ENCODE measurements at places on chromosomes 16 and 17.

DNA sequence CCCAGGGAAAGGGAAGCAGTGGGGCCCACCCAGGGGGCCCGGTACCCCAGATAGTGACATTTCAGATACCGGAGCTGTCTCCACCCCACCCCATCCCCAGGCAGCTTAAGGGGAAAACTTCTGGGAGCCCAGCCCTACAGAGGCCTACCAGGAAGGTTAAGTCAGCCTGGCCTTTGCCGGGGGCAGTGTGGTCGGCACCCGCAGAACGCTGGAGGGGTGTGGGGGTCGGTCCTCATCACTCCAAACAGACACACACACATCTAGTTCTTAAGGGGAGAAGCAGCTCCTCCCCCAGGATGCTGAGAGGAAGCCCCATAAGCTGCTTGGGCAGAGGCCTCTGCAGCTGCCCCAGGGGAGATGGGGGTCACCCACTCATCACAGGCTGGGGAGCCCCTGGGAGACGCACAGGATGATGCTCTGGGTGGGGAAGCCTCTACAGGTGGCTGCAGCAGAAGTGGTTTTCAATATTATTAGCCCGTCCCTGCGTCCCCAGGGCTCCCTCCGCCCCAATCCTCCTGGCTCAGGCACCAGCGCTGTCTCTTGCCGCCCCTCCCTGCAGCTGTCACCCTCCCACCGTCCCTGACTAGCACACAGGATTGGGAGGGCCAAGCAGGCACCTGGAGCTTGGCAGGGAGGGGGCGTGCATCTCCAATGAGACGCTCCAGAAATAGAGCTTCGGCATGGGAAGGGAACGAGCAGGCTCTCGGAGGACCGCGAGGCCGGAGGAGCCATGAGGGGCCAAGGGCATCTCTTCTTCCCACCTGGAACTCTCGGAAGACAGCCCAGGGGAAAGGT lies 1.4 kb upstream of the ABR start:
- no peaks in the 10 kb centered on the region for H3K36me3 ChIP-seq
- H3K4me1 ChIP-seq: peaks cover 33% of the 10 kb centered on the region
- H3K27ac ChIP-seq: peak overlapping the region; percentile 55
- H3K27me3 ChIP-seq: no peaks in the 10 kb centered on the region
- no peak overlapping the region for H3K4me3 ChIP-seq

DNA sequence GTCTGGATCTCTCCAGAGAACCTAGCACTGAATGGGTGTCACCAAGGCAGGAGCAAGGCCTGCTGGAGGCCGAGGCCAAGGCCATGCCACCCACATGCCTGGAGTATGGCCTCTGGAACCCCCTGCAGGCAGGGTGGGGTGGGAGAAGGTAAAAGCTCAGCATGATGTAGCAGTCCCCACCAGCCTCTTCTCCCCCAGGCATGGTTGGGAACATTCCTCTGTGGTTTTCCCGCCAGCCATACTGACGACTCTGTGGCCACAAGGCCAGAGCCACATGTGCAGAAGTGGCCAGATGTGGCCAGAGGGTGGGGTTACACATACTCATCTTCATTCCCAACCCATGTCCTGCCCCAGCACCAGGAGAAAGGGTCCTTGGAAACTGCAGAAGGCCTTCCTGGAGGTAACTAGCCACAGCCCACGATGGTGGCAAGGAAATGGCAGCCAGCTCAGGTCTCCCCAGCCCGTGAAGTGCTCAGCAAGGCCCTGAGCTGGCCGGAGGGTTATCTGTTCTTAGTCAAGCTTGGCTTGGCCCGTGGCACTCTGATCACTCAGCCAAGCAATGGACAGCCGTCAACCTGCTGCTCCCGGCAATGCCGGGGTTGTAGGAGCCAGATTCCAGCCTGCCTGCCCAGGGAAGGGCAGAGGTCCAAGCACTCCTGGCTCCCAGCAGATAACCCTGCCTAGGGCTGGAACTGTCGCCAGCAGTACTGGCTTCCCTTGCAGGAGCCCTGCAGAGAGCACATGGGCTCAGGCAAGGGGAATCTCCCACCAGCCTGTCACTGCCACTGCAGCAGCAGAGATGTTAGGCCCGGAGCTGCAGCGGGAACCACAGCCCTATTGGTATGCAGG lies 26.1 kb downstream of the HDAC5 start:
- no peak for DNase-seq
- H3K4me1 ChIP-seq: peaks cover 39% of the 10 kb centered on the region
- H3K36me3 ChIP-seq: peaks cover 14% of the 10 kb centered on the region
- H3K27me3 ChIP-seq: no peaks in the 10 kb centered on the region

GRCh38 chr17:2198927-2199326 lies 104.7 kb downstream of the SMG6 start:
- H3K4me3 ChIP-seq: no peak overlapping the region
- DNase-seq: no peak
- no peaks in the 10 kb centered on the region for H3K36me3 ChIP-seq
- H3K27ac ChIP-seq: no peak overlapping the region
- H3K27me3 ChIP-seq: no peaks in the 10 kb centered on the region
- peaks cover 20% of the 10 kb centered on the region for H3K4me1 ChIP-seq

- H3K4me1 ChIP-seq: peaks cover 19% of the 10 kb centered on the region
- no peak for DNase-seq
- H3K4me3 ChIP-seq: no peak overlapping the region
- no peak overlapping the region for H3K27ac ChIP-seq
- H3K36me3 ChIP-seq: no peaks in the 10 kb centered on the region
Observed at GRCh38 chr16:54244061-54244886, 42.3 kb downstream of the IRX3 start.

DNA sequence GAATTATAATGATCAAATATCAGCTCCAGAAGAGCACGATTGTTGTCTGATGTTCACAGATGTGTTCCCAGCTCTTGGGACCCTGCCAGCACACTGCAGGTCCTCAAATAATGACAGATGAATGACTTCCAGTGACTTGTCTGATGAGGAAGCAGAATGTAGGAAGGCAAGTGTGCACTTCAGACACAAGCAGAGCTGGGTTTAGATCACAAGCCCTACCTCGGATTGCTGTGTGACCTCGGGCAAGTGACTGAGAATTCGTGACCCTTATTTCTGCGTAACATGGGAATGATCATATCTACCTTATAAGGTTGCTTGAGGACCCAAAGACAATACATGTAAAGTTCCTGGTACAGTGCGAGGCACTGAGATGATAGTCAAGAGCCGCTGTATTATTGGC lies 182.2 kb downstream of the ABCC12 start:
- DNase-seq: no peak
- H3K36me3 ChIP-seq: no peaks in the 10 kb centered on the region
- H3K27ac ChIP-seq: no peak overlapping the region
- H3K4me1 ChIP-seq: no peaks in the 10 kb centered on the region
- H3K4me3 ChIP-seq: no peak overlapping the region

- H3K36me3 ChIP-seq: no peaks in the 10 kb centered on the region
- no peaks in the 10 kb centered on the region for H3K27me3 ChIP-seq
- no peak for DNase-seq
- no peak overlapping the region for H3K27ac ChIP-seq
Observed at GRCh38 chr17:71441098-71441497, 679.7 kb upstream of the SOX9 start.

- no peaks in the 10 kb centered on the region for H3K27me3 ChIP-seq
- H3K36me3 ChIP-seq: no peaks in the 10 kb centered on the region
- no peak overlapping the region for H3K4me3 ChIP-seq
- no peaks in the 10 kb centered on the region for H3K4me1 ChIP-seq
Observed at GRCh38 chr16:24015923-24016322, 180.1 kb downstream of the PRKCB start.

DNA sequence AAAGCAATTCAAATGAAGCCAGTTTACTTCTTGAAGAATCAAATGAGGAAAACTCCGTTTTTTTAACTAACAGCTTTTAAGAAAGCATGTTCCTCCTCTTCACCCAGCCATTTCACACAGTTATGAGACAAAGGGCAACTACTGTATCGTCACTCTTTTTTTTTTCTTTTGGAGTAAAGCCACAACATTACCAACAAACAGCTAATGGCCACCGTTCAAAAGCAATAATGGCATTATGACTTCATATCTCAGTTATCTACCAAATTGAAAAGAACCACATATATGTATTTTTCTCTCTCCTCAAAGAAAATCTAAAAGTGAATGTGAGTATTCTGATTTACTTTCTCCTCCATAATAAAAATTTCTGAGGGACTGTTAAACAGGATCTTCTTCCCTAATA lies 14.5 kb downstream of the GRB2 start:
- no peak for DNase-seq
- H3K4me1 ChIP-seq: peaks cover 39% of the 10 kb centered on the region
- no peaks in the 10 kb centered on the region for H3K27me3 ChIP-seq
- H3K36me3 ChIP-seq: peaks cover 10% of the 10 kb centered on the region
- peak overlapping the region; percentile 11 for H3K4me3 ChIP-seq

DNA sequence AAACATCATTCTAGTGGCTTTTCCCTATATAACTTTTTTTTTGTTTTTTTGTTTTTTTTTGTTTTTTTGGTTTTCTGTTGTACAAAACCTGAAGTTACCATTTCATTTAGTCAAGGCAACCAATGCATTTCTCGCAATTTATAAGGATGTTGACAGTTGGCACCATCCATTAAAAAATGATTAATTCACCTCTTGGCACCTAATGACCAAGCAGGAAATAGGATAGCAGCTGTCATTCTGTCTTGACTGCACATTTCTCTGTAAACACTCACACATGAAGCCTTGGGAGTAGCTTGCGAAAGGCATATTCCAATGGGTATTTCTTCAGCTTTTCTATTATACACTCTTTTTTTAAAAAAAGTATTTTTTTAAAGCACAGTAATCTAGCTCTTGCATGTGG lies 77.5 kb downstream of the SYCE1L start:
- no peak overlapping the region for H3K4me3 ChIP-seq
- DNase-seq: no peak
- no peak overlapping the region for H3K27ac ChIP-seq
- H3K4me1 ChIP-seq: no peaks in the 10 kb centered on the region
- no peaks in the 10 kb centered on the region for H3K36me3 ChIP-seq
- H3K27me3 ChIP-seq: no peaks in the 10 kb centered on the region

DNA sequence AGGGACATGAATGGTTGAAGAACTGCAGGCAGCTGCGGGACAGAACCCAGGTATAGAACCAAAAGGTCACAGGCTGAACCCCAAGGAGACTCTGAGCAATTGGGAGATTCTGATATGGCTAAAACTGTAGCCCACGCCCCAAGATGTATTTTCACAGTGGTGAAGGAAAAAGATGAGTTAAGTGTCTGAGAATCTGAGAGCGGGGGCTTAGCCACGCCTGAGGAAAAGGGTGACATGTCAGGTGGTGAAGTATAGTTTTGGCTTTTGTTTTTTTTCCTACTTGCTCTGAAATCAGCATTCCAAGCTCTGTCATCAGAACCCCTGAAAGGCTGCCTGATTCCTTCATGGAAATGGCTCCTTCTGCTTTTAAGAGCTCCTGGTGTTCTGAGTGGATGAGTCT lies 73.3 kb downstream of the AKAP1 start:
- no peaks in the 10 kb centered on the region for H3K27me3 ChIP-seq
- H3K36me3 ChIP-seq: no peaks in the 10 kb centered on the region
- no peak for DNase-seq
- no peak overlapping the region for H3K27ac ChIP-seq
- H3K4me1 ChIP-seq: no peaks in the 10 kb centered on the region

GRCh38 chr17:39674702-39675389 lies 6.6 kb downstream of the PNMT start:
- H3K27me3 ChIP-seq: no peaks in the 10 kb centered on the region
- H3K4me1 ChIP-seq: peaks cover 33% of the 10 kb centered on the region
- H3K4me3 ChIP-seq: no peak overlapping the region
- H3K27ac ChIP-seq: peak overlapping the region; percentile 87
- no peak for DNase-seq

DNA sequence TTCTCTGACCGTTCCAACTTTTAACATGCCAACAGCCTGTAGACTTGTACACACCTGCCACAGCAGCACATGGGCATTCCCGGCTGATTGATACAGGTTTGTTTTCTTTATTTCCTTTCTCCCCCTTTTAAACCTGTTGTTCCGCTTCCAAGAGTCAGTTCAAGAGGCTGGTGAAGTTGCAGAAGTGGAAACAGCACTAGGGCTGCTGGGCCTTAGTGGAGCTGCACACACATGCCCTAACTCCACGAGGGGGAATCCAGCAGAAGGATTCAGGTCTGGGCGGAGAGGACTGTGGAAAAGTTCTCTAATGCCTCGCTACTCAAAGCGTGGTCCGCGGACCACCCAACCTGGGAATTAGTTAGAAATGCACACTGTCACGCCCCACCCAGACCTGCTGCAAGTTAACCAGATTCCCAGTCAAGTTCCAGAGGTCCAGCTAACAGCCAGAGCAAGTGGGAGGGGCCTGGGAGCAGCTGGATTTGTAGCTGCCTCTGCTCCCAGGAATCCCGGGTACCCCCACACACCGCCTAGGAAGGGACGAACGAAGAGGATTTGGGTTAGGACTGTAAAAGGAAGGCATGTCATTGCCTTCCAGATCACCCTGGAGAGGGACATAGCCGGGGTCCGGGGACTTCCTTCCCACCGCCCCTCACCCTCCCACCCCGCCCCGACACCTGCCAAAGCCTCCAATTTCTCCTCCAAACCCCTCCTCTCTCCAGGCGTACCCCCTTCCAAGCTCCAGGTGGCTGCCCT lies 542 bp downstream of the SLC39A11 start:
- peak overlapping the region; percentile 69 for H3K27ac ChIP-seq
- DNase-seq: no peak
- peak overlapping the region; percentile 80 for H3K4me3 ChIP-seq
- H3K4me1 ChIP-seq: peaks cover 46% of the 10 kb centered on the region
- H3K36me3 ChIP-seq: peaks cover 5% of the 10 kb centered on the region

DNA sequence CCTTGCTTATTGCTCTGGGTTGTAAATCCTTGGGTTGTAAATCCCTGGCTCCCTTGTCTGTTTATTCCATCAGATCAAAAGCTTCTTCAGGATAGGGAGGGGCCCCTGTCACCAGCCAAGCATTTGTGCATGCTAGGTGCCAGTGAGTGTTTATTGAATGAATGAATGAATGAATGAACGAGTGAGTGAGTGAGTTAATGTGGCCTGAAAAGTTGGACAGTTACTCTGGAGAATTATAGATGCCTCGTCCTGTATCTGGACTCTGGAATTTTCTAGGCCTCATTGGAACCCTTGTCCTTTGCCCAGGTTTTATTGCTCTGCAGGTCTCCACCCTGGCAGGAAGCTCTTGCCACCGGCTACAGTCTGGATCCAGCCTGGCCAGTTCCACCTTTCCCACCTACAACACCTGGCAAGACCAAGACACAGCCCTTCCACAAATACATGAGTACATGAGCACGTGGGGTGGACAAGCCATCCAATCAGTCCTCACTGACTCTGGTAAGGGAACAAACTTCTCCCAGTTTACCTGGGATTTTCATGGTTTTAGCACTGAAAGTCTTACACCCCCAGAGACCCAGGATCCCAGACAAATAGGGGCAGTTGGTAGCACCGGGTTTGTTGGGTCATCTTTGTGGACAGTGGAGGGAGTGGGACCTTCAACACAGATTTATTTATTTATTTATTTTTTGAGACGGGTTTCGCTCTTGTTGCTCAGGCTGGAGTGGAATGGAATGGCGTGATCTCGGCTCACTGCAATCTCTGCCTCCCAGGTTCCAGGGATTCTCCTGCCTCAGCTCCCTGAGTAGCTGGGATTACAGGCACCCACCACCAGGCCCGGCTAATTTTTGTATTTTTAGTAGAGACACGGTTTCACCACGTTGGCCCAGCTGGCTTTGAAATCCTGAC lies 14.7 kb upstream of the CDH1 start:
- H3K27me3 ChIP-seq: no peaks in the 10 kb centered on the region
- DNase-seq: no peak
- no peaks in the 10 kb centered on the region for H3K4me1 ChIP-seq
- H3K4me3 ChIP-seq: no peak overlapping the region
- no peaks in the 10 kb centered on the region for H3K36me3 ChIP-seq

GRCh38 chr16:61820398-61820797 lies 215.8 kb downstream of the CDH8 start:
- H3K4me1 ChIP-seq: no peaks in the 10 kb centered on the region
- DNase-seq: no peak
- no peaks in the 10 kb centered on the region for H3K27me3 ChIP-seq
- H3K27ac ChIP-seq: no peak overlapping the region

GRCh38 chr17:41651625-41652460 lies 27.5 kb upstream of the KRT17 start:
- DNase-seq: no peak
- H3K36me3 ChIP-seq: no peaks in the 10 kb centered on the region
- H3K4me1 ChIP-seq: peaks cover 6% of the 10 kb centered on the region
- H3K4me3 ChIP-seq: peak overlapping the region; percentile 54
- H3K27ac ChIP-seq: peak overlapping the region; percentile 50
